Activated gamma-delta T cell treated with Interleukin-2 at 50 U/mL for 16 hours (primary cell): ENCODE measurements at places on chromosomes 12 and 14.

- no peak for DNase-seq
These were observed 30.9 kb upstream of the IRF2BPL start for GRCh38 chr14:77059276-77059915.

- DNase-seq: no peak
These were observed 4.0 kb downstream of the GLT1D1 start for GRCh38 chr12:128857133-128857763.

GRCh38 chr14:71576472-71576871 is 355.8 kb upstream of the RGS6 start:
- DNase-seq: no peak

DNA sequence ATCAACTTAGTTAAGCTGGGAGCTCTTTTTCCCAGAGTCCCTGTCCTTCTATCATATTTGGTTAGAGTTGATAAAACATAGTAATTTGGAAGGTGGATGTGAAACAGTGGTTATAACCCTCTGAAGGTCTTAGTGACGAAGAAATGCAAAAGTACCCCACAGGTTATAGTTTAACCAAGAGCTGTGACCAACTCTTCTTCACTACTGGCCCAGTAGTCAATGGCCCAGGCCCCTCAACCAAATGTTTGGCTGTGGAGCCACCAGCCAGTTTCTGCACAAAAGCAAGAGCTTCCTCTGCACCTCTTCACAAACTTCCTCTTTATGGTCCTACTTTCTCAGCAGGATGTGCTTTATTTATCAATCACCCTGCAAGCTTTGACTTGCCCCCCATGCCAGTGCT is 132.6 kb downstream of the BMP4 start:
- DNase-seq: no peak

GRCh38 chr12:81078469-81079196 is 754 bp downstream of the ACSS3 start:
- DNase-seq: no peak

- no peak for DNase-seq
These were observed 74.7 kb downstream of the DIO3 start for GRCh38 chr14:101635749-101636560.

DNA sequence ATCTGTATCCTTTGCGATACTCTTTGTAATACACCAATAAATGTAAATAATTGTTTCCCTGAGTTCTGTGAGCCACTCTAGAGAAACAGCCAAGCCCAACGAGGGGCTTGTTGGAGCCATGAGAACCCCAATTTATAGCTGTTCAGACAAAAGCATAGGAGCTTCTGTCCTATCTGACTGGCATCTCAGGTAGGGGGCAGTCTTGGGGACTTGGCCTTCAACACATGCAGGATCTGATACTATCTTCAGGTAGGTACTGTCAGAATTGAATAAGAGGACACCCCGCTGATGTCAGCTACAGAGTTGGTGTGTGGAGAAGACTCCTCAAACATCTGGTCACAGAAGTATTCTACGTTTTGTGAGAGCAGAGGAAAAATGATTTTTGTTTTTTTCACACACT is 25.3 kb downstream of the TXNDC16 start:
- DNase-seq: no peak

DNA sequence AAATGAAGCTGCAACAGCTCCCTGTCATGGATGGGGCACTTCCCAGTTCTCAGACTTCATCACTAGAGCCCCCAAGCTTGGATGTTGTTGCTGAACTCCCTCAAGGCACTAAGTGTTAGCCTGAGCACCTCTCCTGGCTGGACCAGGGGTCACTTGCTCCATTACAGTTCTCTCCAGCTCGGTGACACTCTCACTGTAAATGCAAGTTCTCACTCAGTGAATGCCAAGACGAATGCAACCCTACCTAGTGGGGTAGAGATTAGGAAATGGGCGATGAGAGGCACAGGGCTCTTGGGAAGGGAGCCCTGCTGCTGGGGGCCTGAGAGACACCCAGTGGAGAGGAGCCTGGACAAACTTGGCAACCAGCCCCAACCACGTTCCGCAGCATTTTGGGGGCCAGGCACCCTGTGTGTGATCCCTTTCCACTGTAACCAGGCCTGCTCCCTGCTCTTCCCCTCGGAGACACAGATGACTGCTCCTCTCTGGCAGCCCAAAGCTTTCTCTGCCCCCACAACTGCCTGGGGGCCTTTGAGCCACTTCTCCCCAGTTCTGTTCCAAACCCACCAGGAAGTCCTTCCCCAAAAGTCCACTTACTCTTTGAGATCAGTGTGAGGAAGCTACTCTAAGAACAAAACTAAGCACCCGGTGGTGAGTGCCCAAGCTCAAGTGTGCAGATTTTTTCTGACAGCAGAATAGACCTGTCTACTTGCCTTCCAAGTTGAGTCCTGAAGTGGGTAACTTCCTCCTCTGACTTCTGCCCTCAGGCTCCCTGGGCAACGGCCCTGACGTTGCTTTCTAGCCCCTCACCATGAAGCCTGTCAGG is 8.0 kb upstream of the SELPLG start:
- no peak for DNase-seq

- no peak for DNase-seq
These were observed 7.3 kb upstream of the ZNF740 start for GRCh38 chr12:53173085-53173715.

- no peak for DNase-seq
These were observed 106.7 kb downstream of the KIF26A start for GRCh38 chr14:104245075-104245474.

- DNase-seq: no peak
These were observed 17.7 kb downstream of the STXBP6 start for GRCh38 chr14:25032092-25032784.

- DNase-seq: no peak
These were observed 6.0 kb downstream of the PLD4 start for GRCh38 chr14:104930526-104931303.

DNA sequence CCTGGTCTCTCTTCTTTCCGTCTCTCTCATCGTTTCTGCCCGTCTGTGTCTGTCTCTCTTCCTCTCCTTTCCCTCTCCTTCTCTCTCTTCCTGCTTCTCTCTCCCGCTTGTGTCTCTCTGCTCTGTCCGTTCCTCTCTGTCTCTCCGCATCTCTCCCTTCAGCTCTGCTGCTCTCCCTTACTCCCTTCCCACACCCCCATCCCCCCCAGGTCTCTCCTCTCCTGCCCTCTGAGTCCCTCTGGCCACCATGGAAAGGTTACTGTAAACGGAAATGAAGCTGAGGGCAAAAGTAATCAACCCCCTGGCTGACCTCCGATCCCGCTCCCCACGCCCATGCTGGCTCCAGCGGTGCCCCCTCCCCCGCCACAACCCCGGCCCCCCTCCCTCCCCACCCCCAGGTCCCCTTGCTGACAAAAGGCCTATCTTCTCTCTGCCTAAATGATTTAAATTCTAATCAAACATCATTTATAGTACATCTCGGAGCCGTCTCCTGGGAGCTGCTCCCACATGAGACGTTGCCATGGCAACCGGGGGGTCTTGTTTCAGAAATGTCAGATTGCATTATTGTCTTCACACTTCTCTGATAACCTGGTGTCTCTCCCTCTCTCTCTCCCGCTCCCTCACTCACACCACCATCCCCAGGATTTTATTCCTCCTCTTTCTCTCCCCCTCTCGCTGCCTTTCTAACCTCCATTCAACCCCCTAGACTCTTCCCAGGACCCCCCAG is 203.8 kb downstream of the RBM19 start:
- DNase-seq: no peak

- DNase-seq: no peak
These were observed 198.0 kb downstream of the CACNA1C start for GRCh38 chr12:2250797-2251196.

DNA sequence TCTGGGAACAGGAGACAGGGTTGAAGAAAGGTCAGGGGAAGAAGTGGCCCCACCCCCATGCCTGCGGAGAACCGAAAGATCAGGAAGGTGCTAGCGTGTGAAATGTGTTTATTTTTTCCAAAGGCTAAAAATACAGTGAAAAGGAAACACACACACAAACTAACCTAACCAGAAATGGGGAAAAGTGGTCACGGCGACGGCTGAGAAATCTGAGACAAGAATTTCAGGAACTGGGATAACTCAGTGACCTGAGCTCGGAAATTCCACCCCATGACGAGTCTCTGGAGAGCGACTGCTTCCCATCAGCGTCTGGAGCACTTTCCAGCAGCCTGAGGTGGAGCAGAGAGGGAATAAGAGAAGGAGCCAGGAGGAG is 16.6 kb upstream of the RND1 start:
- no peak for DNase-seq

GRCh38 chr14:27634056-27634970 is 1036.5 kb upstream of the NOVA1 start:
- DNase-seq: no peak

DNA sequence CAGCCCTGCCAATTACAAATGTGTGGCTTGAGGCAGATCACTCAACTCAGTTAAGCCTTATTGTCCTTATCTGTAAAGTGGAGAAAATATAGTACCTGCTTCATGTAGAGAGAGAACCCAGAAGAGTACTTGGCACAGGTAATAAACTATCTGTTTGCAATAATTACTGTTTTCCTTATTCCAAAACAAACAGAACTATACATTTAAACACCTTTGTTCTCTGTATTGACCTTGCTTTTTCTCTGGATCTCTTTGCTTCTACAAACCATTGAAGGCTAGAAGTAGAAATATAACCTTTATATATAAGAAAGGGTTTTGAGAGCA is 70.8 kb upstream of the SRSF5 start:
- no peak for DNase-seq

DNA sequence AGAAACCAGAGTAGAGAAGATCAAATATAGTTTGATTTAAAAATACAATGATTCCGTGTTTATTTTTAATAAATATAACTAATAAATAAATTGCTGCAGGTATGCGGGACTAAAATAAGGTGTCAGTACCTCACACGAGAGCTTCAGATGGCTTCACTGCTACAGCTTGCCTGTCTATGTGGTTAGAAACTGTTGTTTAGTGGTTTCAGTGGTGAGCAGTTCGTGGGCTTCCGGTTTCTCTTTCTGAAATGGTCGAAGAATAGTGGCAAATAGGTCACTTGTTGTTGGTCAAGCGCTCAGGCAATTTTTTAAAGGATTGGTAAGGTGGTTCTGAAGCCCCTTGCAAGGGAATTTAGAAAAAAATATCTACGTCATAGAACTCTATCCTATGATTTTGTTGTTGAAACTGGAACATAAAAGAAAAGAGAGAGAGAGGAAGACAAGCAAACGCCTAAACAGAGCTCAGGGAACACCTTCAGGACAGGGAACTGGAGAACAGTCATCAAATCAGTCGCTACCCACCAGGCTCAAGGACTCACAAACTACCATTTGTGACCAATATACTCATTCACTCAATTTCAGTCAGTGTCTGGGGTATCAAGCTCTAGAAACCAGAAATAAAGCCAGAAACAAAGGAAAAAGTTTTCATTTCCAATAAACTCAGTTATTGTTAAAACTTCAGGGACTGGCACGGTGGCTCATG is 31.3 kb downstream of the GABARAPL1 start:
- no peak for DNase-seq

DNA sequence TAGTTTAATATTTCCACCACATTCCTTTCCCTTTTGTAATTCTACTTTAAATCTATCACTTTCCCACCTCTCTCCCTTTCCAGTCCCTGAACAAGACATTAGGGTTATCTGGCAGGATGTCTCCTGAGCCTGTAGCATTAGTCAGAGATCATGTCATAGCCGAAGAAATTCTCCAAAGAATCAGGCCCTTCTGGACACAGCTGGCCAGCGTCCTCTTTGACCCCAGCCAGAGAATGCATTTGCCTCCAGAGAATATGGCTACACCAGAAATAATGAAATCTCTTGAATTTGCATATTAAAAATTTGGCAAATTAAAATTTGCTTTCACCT is 56.7 kb downstream of the NTF3 start:
- DNase-seq: no peak

- DNase-seq: no peak
These were observed 68.9 kb downstream of the ALG10B start for GRCh38 chr12:38385486-38385885.

DNA sequence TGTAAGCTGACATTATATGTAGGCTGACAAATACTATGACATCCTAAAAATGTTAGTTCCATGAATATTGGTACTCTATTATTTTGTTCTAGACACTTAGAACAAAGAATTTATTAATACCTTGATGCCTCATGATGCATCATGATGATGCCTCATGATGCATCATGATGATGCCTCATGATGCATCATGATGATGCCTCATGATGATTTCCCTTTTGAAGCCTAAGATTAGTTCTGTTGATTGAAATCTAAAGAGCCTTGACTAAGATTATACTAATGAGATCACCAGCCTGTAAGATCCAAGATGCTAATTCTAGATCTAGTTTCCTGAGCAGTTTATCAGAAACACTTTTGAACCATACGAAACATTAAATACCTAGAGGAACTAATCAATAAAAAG is 4.6 kb upstream of the CEP128 start:
- DNase-seq: no peak

DNA sequence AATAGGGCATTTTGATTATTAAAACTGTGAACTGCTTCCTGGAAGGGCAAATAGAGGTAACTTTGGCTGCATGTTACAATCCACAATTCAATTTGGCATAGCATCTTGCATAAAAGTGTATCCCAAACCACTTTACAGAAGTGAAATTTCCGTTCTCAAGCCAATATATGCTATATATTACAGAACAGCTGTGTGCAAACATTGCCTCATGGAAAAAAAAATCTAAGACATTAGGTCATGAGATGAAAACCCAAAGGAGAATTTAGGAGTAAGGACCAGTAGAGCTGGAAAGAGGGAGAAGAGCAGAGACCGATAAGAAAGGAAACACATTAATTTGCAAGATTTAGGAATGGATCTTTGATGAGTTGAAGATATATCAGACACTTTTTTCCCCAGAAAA is 239.2 kb downstream of the PAX9 start:
- no peak for DNase-seq

DNA sequence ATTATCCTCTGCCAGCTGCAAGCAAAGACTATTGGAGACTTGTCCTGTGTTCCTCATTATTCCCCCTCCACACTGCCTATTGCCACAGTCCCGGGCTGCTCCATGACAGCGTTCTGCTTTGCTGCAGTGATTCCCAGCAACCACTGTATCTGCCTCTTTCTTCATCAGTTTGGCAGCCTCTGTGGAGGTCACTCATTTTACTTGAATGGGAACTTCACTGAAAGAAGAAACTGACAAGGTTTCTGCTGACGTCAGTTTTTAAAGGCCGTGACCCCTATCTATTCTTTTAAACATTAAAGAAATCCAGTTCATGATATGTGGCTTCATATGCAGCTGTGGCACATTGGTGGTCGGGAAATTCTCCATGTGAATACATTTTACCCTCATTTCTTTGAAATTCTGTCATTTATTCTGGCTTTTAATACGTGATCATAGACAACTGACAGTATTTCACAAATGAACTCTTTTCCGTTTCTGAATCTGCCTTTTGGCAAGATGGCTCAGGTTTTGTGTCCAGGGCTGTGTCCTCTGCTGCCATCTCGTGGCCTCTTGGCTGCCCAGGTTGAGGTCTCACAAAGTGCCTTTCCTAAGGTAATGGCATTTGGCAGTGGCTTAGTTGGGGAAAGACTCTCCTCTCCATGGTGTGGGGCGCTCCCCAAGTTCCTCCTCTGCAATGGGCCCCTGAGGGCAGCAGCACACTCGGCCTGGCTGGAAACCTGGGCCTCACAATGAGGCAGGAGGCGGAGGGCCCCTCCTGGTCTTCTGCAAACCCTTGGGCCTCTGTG is 5.8 kb downstream of the TMEM253 start:
- peak; percentile 78 for DNase-seq
